NCI-H524 treated with DMSO at 0.1 percent for 48 hours (cell line): ENCODE measurements at places on chromosomes 6 and 20.

GRCh38 chr6:33679761-33680160, 31.7 kb downstream of the UQCC2 start:
- DNase-seq: no peak

GRCh38 chr6:161232467-161232866, 41.4 kb downstream of the AGPAT4 start:
- DNase-seq: no peak

DNA sequence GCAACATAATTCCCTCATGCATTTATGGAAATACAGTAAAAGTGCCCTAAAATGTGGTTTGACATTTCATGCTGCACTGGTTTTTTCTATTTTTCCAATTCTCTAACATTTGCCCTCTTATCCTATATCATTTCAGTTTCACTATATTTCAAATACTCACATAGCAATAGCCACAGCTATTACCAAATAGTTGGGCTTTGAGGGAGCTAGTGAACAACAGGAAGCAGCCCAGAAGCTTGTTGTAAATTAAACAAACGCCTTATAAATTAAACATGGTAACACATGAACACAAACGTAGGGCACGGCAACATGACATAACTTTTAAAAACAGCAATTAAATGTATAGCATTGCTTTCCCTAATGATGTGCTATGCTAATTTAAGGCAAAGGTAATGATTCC, 469.0 kb downstream of the CDC5L start:
- no peak for DNase-seq

DNA sequence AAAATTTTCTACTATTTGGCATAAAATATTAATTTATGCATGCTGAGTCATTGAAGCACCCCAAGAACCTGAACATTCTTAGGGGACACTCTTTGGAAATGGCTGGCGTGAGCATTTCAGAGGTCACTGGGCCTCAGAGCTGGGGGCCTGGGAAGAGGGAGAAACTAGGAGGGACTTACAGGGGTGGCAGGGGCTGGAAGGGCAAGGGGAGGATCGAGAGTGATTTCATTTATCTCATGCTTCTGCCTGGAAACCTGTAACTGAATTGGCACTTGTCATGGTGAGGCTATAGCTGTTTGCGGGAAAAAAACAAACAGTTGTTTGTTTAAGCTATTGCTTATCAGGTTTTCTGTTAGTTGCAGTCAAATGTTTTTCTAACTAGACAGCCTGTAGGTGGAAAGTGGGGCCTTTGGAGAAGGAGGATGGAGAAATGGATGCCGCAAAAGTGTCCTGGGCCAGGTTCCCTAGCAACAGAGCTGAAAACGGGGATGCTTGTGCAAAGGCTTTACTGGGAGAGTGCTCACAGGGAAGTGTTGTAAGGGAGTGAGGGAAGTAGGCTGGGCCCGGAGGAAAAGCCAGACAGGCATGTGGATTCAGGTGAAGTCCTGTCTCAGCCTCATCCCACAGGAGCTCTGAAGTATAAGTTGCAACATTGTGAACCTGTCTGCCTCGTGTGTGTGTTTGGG, 36.4 kb upstream of the KAT14 start:
- DNase-seq: no peak

GRCh38 chr6:17415321-17415720, 21.9 kb downstream of the CAP2 start:
- DNase-seq: no peak

GRCh38 chr20:47330933-47331708, 25.4 kb downstream of the ZMYND8 start:
- DNase-seq: no peak

DNA sequence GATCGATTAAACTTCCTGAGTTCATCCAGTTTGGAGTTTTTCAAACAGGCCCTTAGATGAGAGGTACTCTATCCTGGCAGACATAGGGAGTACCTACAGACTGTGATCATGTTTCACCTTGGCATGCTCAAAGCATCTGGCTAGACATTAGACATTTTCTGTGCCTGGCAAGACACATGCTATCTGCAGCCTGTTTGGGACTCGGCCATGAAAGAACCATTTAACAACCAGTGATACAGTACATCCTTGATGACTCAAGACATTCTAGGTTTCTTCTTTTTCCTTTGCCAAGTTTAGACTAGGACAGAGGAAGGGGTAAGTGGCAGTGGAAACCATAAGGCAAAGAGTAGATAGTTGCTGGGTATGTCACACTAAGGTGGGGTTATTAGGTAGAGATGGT, 15.4 kb upstream of the PAQR8 start:
- no peak for DNase-seq

- no peak for DNase-seq
These were observed 27.6 kb upstream of the CGA start for GRCh38 chr6:87122477-87122876.

DNA sequence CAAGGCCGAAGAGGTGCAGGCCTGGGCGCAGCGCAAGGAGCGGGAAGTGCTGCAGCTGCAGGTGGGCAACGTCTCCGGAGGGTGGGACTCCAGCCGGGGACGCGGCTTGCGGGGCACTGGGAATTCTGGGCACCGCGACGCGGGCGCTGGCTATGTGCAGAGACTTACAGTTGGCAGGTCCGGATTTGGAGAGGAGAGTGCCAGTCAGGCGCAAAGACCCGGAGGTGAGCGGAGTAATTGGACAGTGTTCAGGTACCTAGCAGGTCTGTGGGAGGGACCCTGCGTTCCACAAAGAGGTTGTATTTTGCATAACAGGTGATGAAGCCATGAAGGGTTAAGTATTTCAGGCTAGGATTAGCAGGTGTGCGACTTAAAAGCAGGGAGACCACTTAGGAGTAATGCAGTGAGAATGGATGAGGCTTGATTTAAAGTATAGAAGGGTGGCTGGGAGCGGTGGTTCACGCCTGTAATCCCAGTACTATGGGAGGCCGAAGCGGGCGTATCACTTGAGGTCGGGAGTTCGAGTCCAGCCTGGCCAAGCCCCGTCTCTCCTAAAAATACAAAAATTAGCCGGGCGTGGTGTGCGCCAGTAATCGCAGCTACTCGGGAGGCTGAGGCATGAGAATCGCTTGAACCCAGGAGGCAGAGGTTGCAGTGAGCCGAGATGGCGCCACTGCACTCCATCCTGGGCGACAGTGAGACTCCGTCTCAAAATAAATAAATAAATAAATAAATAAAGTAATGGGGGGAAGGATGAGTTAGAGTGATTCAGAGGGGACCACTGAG, 1.0 kb downstream of the MRPS26 start:
- DNase-seq: no peak

DNA sequence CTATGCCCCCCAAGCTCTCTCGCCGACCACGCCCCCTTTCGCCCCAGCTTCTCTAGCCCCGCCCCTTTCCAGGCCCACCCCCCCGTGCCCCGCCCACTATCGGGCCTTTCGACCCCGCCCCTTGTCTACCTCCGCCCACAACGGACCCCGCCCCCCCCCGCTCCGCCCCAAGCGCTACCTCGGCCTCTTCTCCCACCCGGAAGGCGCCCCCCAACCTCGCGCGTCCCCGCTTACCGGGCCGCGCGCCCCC, 200 bp downstream of the ZBTB22 start:
- DNase-seq: no peak

DNA sequence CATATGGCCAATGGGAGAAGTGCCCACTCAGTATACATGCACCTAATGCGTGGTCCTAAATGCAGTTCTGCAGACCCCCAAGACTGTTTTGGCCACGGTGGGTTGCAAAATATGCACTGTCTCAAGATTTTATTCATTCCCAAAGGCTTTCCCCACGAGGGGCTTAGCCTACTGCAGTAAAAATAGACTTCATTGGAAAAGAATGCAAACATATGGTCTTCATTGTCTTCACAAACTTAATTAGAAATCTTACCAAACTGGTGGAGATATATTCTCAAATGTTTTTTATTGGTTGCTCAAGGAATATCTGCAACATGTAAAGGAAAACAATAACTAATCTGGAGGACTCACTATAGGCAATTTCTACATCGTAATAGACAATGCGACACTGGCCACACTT, 31.6 kb upstream of the PRL start:
- DNase-seq: no peak

GRCh38 chr6:134480593-134480992, 162.7 kb upstream of the SGK1 start:
- DNase-seq: no peak

DNA sequence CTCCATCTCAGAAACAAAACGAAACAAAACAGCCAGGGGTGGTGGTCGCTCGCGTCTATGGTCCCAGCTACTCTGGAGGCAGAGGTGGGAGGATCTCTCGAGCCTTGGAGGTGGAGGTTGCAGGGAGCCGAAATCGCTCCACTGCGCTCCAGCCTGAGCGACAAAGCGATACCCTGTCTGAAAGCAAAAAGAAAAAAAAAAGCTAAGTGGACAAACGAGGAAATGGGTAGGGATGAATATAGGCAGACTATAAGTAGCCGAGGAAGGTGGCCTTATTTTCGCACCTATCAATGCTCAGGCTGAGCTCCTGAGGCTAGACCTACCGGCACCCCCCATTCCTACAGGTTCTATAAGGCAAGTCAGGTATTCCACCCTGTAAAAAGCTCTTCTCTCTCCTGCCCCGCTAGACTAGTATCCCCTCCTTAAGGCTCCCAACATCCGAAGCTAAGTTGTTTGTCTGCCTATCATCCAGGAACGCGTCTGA, 650 bp upstream of the CASP8AP2 start:
- DNase-seq: no peak

DNA sequence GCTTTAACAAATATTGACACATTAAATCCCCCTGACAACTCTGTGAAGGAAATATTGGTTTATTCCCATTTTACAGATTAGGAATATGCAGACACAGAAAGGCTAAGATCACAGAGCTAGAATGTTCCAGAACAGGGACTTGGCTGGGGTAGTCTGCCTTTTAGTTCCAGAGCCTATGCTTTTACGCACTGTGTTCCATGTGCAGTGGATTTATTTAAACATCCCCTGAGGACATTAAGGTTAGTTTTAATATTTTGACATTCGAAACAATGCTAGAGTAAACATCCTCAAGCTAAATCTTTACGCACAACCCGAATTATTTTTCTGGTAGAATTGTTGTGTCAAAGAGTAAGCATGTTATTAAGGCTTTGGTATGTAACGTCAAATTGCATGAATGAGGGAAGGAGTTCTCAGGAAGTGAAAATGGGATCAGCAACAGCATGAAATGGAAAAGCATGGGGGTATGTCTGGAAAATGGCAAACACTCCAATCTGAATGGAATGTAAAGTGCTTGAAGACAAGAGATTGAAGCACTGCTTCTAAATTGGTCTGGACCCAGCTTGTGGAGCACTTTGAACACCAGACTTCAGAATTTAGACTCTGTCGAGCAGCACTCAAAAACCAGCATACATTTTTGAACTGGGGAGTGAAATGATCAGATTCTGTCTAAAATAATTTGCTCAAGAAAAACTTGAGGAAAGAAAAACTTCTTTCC, 429.9 kb downstream of the CD83 start:
- DNase-seq: no peak

- no peak for DNase-seq
These were observed 704.8 kb downstream of the PTPRT start for GRCh38 chr20:42484790-42485375.

- no peak for DNase-seq
These were observed 5.2 kb downstream of the NOP56 start for GRCh38 chr20:2657674-2658073.

DNA sequence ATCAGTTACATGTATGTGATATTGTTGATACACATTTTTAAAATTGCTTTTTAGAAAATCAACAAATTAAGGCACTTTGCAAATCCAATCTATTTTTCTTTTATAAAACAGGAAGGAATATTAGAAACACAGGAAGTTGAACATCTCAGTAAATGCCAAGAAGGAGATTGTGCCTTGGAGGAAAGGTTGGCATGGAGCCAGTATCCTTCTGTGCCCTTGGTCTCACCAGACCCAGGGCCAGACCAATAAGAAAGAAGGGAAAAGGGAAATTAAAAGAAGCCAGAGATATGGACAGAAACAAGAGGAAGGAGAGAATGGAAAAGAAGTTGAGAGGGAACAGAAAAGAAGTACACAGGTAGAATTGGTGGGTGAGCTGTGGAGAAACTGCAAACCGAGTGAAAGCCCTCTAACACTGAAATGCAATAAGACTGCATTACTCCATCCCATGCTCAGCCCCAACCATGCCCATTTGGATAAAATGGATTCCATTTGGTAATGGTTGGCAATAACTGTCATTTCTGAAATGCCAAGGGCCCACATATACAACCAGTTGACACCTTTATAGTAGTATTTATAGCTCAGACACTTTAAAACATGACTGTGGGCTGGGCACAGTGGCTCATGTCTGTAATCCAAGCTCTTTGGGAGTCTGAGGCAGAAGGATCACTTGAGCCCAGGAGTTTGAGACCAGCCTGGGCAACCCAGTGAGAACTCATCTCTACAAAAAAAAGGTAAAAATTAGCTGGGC, 133.8 kb downstream of the GMPR start:
- no peak for DNase-seq

DNA sequence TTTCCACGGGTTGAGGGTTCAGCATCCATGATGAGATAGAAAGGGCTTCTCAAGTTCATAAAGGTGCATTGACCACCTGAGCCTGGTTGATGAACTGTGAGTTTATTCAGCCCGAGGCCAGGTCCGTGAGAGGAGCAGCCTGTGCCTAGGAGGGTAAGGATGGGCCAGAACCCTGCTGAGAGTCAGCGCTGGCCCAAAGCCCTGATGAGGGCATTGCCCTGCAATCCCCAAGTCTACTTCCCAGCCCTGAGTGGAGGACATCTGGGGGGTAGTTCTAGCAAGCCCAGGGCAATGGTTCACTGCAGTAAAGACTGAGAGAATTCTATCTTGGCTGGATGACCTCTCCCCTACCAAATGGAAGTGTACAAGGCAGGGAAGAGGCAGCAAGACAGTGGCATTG, 123.3 kb upstream of the NXT1 start:
- DNase-seq: no peak
